Kidney (tissue), 22 donors: ENCODE measurements at places on chromosomes 6 and 20. TPM values are rescaled to one million over a fixed set of nuclear protein-coding genes. Genes with fewer than 3 reads are reported as not detected.

GRCh38 chr20:1424336-1424735 is 31.5 kb upstream of the FKBP1A start:
- H3K4me3 ChIP-seq, result no peak overlapping the region
- no peaks in the 10 kb centered on the region for H3K4me1 ChIP-seq
- no peaks in the 10 kb centered on the region for H3K27me3 ChIP-seq
- H3K27ac ChIP-seq, result no peak overlapping the region
- DNase-seq, result no peak

DNA sequence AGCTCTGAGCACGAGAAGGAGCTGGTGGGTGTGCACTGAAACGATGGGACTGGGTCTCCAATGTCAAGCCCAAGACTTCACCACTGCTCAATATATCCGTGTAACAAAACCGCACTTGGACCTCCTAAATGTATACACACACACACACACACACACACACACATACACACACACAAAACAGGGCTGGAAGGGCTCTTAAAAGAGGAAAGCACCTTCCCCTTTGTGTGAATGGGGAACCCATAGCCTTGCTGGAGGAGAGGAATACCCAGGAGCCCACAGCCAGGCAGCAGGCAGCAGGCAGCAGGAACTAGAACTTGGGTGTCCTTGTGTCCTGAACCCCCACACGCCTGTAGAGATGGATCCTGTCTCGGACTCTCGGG is 29.8 kb downstream of the TGM2 start:
- H3K4me3 ChIP-seq, result no peak overlapping the region
- H3K36me3 ChIP-seq, result no peaks in the 10 kb centered on the region
- no peaks in the 10 kb centered on the region for H3K4me1 ChIP-seq

- DNase-seq, result no peak
- H3K36me3 ChIP-seq, result no peaks in the 10 kb centered on the region
- no peak overlapping the region for H3K4me3 ChIP-seq
- no peak overlapping the region for H3K27ac ChIP-seq
Measured at GRCh38 chr6:48817333-48818051, 645.6 kb downstream of the MMUT start.

GRCh38 chr6:30690403-30691207 is at the start of gene NRM:
Gene NRM, minus strand, starts transcription at chr6:30690984. Its CDS starts 10 bp downstream, at chr6:30690974.
- H3K36me3 ChIP-seq, result no peaks in the 10 kb centered on the region
- peaks cover 18% of the 10 kb centered on the region for H3K4me1 ChIP-seq
- peak within 1 kb of the TSS; percentile 81 for H3K4me3 ChIP-seq
- peak; percentile 91 for DNase-seq
- peak within 1 kb of the TSS; percentile 86 for H3K27ac ChIP-seq
- H3K27me3 ChIP-seq, result no peaks in the 10 kb centered on the region

DNA sequence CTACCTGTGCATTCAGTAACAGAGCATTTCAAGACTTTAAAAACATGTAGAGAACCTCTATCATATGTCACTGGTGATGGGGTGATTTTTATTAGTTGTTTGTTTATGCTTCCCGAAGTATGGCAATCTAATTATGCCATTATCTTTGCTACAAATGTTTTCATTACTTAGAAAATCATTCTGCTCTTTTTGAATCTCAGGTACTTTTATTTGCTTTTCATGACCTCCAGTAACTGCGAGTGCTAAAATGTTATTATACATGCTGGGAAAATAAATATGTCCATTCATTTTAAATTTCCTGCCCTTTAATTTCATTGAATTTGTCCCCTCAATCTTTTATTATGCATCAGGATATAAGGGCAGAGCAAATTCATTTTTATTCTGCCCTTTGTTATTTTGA is 515.7 kb downstream of the NKAIN2 start:
- DNase-seq, result no peak
- H3K4me3 ChIP-seq, result no peak overlapping the region
- no peaks in the 10 kb centered on the region for H3K4me1 ChIP-seq

REM1 gene
- total RNA-seq, result 2.5 TPM

- peak overlapping the region; percentile 85 for H3K27ac ChIP-seq
- H3K36me3 ChIP-seq, result no peaks in the 10 kb centered on the region
- peak overlapping the region; percentile 65 for H3K4me3 ChIP-seq
- no peak for DNase-seq
- H3K27me3 ChIP-seq, result no peaks in the 10 kb centered on the region
Measured at GRCh38 chr6:96923871-96924493, 546 bp upstream of the KLHL32 start.

SLC25A27 gene
- 22.6 TPM for total RNA-seq

HLA-DQB2 gene
- total RNA-seq, result 15.1 TPM

DNA sequence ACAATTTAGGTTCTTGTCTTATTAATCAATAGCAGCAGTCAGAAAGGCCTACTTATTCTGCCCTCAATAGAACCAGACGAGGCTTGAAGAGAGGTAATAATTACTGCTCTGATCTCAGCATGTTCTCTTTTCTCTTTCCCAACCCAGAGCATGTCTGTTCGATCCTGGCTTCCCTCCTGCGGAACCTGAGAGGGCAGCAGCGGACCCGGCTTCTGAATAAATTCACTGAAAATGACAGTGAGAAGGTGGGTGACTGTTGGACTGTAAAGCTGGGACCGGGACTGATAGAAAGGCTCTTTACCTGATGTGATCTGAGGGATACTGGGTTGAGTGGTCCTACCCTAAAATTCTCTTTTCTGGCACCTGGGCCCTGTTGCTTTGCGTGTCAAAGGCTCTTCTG is 63.0 kb upstream of the VSTM2L start:
- H3K4me1 ChIP-seq, result no peaks in the 10 kb centered on the region
- no peak overlapping the region for H3K27ac ChIP-seq
- peaks cover 19% of the 10 kb centered on the region for H3K36me3 ChIP-seq

- H3K4me1 ChIP-seq, result peaks cover 4% of the 10 kb centered on the region
- H3K27ac ChIP-seq, result peak overlapping the region; percentile 83
- no peaks in the 10 kb centered on the region for H3K36me3 ChIP-seq
- H3K27me3 ChIP-seq, result peaks cover 9% of the 10 kb centered on the region
- peak; percentile 77 for DNase-seq
Measured at GRCh38 chr6:75204217-75204958, 1.5 kb downstream of the COL12A1 start.

- no peak for DNase-seq
- no peaks in the 10 kb centered on the region for H3K27me3 ChIP-seq
- no peak overlapping the region for H3K27ac ChIP-seq
- no peak overlapping the region for H3K4me3 ChIP-seq
- H3K36me3 ChIP-seq, result no peaks in the 10 kb centered on the region
- no peaks in the 10 kb centered on the region for H3K4me1 ChIP-seq
Measured at GRCh38 chr20:58833921-58834320, 16.8 kb downstream of the GNAS-AS1 start.

CAGE1 gene
- not detected for total RNA-seq

GRCh38 chr6:122788663-122789181 is 336 bp upstream of the SMPDL3A start:
- DNase-seq, result no peak
- H3K27me3 ChIP-seq, result no peaks in the 10 kb centered on the region
- peak overlapping the region; percentile 93 for H3K27ac ChIP-seq

DNA sequence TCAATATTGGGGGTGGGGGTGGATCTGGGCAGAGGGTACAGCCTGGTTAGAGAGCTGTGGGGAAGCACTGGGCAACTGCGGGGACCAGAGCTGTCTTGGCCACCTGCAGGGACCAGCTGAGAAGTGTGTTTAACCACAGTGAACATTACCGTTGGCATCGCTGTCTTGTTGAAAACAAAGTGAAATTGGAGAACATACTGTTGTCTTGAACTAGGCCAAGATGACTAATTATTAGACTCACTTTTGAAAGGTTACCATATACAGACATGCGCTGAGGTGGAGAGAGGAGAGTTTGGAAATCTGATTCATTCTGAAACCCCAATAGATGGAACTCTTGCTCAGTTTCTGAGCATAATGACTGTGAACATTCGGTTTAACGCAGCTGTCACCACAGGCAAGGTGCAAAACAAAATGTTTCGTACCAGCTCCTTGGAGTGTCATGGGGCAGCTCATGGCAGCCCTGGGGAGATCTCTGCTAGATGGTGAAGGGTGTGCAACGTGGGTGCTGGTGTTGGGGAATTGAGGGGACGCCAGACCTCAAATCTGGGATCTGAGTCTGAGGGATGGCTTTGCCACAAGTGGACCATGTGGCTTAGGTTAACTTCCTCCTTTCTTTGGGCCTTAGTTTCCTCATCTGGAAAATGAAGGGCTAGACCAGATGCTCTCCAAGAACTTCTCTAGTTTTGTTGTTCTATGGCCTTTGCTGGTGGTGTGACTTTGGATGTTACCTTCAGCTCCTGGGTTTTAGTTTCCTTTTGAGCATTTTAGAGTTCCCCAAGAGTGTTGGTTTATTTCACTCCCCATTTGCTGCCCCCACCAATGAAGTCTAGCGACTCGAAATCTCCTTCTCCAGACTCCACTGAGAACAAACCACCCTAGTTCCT is 24.6 kb upstream of the GTSF1L start:
- H3K4me3 ChIP-seq, result no peak overlapping the region
- no peak for DNase-seq
- no peak overlapping the region for H3K27ac ChIP-seq
- H3K27me3 ChIP-seq, result no peaks in the 10 kb centered on the region
- H3K4me1 ChIP-seq, result no peaks in the 10 kb centered on the region
- no peaks in the 10 kb centered on the region for H3K36me3 ChIP-seq

GRCh38 chr20:638579-638978 is 14.4 kb downstream of the SRXN1 start:
- no peak overlapping the region for H3K4me3 ChIP-seq
- H3K27me3 ChIP-seq, result no peaks in the 10 kb centered on the region
- DNase-seq, result no peak
- no peaks in the 10 kb centered on the region for H3K4me1 ChIP-seq
- H3K36me3 ChIP-seq, result no peaks in the 10 kb centered on the region

GRCh38 chr20:10976051-10976450 is 302.3 kb upstream of the JAG1 start:
- H3K27ac ChIP-seq, result no peak overlapping the region
- no peaks in the 10 kb centered on the region for H3K4me1 ChIP-seq
- H3K36me3 ChIP-seq, result no peaks in the 10 kb centered on the region
- no peak overlapping the region for H3K4me3 ChIP-seq
- H3K27me3 ChIP-seq, result no peaks in the 10 kb centered on the region

- DNase-seq, result no peak
- H3K4me3 ChIP-seq, result no peak overlapping the region
- peaks cover 4% of the 10 kb centered on the region for H3K36me3 ChIP-seq
- no peaks in the 10 kb centered on the region for H3K4me1 ChIP-seq
Measured at GRCh38 chr20:24493181-24493580, 23.8 kb downstream of the SYNDIG1 start.

NXT1 gene
- total RNA-seq, result 17.6 TPM

SIRPA gene
- 46.6 TPM for total RNA-seq

GRCh38 chr6:106117579-106117978 is 31.4 kb downstream of the PRDM1 start:
- H3K4me3 ChIP-seq, result no peak overlapping the region
- DNase-seq, result no peak
- no peak overlapping the region for H3K27ac ChIP-seq
- no peaks in the 10 kb centered on the region for H3K4me1 ChIP-seq

DNA sequence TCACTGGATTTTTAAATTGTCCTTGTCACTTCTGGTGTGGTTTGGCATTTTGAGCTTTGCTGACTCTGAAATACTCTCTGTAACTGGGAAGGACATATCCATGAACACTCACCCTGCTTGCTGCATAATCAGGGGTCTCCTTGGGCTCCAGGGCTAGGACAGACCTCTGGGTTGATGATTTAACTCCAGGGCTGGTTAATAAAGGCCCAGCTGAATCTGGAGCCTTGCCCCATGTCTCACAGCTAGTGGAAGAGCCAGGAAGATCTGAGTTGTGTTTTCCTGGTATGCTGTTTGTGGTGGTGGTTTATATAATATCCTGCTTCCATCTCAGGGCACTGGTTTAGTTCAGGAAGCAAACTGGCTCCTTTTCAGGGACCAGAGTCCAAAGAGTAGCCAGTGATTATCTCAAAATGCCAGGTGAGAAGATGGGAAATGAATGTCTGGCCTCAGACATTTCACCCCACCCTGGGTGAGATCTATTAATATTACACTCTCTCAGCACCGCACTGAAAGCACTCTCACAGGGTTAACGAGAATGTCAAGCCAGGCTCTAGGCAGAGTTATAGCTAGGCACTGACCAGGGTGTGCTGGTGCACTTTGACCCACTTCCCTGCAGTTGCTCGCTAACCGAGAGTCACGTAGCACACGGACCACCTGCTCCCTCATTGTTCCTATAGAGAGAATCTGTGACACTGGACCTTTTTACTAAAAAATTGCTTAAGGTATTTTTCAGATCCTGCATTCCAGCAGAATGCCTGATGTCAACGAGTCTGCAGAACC is 90.1 kb upstream of the SLC22A16 start:
- peaks cover 13% of the 10 kb centered on the region for H3K4me1 ChIP-seq
- peak overlapping the region; percentile 84 for H3K27ac ChIP-seq
- no peaks in the 10 kb centered on the region for H3K27me3 ChIP-seq
- H3K4me3 ChIP-seq, result peak overlapping the region; percentile 37
- DNase-seq, result peak; percentile 61

DNA sequence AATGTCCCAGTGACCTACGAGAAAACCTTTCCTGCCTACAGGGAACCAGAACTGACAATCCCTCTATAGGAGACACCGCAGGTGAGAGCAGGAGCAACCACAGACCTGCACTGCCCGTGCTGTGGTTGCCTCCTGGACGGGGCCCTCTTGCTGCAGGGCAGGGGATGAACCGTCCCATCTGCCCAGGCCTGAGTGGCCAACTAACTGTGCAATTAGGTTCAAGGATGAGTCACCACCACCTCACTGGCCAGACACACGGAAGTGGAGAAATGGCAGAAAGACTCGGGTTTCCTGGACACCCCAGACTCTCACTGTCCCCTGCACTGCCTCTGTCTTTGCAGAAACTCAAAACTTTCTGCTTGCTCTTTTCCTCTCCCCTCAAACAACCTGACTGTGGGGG is 13.8 kb upstream of the HLA-G start:
- H3K27ac ChIP-seq, result no peak overlapping the region
- H3K27me3 ChIP-seq, result no peaks in the 10 kb centered on the region
- H3K4me1 ChIP-seq, result no peaks in the 10 kb centered on the region

GRIK2 gene
- 0.82 TPM for total RNA-seq

- peak overlapping the region; percentile 92 for H3K27ac ChIP-seq
- H3K36me3 ChIP-seq, result peaks cover 2% of the 10 kb centered on the region
- DNase-seq, result peak; percentile 46
- H3K27me3 ChIP-seq, result no peaks in the 10 kb centered on the region
- H3K4me1 ChIP-seq, result peaks cover 34% of the 10 kb centered on the region
- H3K4me3 ChIP-seq, result peak overlapping the region; percentile 47
Measured at GRCh38 chr6:31737991-31738979, 1.5 kb upstream of the MSH5 start.

THBS2 gene
- 33.4 TPM for total RNA-seq

GRCh38 chr6:82138075-82138791 is 109.3 kb downstream of the IBTK start:
- H3K27ac ChIP-seq, result no peak overlapping the region
- H3K27me3 ChIP-seq, result no peaks in the 10 kb centered on the region
- no peaks in the 10 kb centered on the region for H3K36me3 ChIP-seq
- no peaks in the 10 kb centered on the region for H3K4me1 ChIP-seq
- no peak for DNase-seq

MYLK2 gene
- total RNA-seq, result not detected

- H3K27ac ChIP-seq, result no peak overlapping the region
- H3K36me3 ChIP-seq, result no peaks in the 10 kb centered on the region
- H3K27me3 ChIP-seq, result no peaks in the 10 kb centered on the region
- DNase-seq, result no peak
Measured at GRCh38 chr20:23071996-23072395, 14.1 kb downstream of the CD93 start.

GSTA2 gene
- total RNA-seq, result 0.28 TPM
